Fibroblast of skin of back (primary cell): ENCODE measurements at places on chromosomes 4 and X.

DNA sequence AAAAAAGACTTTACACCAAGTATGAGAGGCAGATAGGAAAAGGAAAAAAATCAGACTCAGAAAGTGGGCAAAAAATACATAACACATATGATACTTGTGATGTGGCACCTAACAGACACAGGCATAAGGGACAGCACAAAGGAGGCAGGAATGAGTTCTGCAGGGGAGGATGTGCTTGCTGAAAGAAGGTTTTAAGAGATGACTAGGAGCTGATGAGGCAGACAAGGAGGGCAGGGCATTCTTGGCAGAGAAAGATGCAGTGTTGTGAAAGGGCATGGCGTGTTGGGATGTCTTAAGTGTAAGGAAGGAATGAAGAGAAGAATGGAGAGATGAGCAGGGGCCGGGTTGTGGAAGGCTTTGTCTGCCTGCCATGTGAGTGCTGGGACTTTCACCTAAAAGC is 49.7 kb upstream of the TMEM154 start:
- DNase-seq, result no peak

DNA sequence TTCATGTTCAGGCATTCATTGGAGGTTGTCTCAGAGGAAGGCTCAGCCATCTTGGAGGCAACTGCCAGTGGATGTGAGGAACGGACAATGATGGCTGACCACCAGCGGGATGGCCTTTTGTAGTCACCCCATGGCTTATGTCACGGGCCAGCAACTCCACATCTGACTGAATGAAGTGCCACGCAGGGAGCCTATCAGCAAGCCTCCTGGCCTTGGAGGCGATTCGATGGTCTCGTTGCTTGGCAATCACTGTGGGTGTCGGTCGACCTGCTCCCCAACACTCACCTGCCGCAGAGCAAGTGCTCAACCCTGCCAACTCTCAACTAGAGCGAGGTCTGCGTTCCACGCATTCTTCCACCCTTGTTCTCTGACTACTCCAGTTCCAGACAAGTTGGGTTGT is 7.4 kb downstream of the H2BW2 start:
- no peak for DNase-seq

DNA sequence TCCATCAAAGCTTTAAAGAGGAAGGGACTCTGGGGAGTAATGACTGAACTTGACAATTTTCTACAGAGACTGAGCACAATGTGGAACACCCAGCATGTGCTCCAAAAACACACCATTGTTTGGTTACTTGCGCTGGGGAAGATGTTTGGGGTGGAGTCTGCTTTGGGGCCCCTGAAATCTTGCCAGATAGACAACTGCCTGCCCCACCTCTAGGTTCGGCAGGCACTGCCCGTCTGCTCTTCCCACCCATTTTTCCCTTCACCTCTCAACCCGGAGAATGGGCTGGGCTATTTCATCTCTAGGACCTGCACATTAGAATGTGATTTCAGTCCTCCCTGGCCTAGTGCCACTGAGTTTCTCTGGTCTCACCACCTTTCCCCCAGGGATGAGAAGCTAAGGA is 41.9 kb downstream of the TSC22D3 start:
- DNase-seq, result no peak

- DNase-seq, result no peak
Measured at GRCh38 chrX:78321809-78322208, 5.6 kb downstream of the CYSLTR1 start.

DNA sequence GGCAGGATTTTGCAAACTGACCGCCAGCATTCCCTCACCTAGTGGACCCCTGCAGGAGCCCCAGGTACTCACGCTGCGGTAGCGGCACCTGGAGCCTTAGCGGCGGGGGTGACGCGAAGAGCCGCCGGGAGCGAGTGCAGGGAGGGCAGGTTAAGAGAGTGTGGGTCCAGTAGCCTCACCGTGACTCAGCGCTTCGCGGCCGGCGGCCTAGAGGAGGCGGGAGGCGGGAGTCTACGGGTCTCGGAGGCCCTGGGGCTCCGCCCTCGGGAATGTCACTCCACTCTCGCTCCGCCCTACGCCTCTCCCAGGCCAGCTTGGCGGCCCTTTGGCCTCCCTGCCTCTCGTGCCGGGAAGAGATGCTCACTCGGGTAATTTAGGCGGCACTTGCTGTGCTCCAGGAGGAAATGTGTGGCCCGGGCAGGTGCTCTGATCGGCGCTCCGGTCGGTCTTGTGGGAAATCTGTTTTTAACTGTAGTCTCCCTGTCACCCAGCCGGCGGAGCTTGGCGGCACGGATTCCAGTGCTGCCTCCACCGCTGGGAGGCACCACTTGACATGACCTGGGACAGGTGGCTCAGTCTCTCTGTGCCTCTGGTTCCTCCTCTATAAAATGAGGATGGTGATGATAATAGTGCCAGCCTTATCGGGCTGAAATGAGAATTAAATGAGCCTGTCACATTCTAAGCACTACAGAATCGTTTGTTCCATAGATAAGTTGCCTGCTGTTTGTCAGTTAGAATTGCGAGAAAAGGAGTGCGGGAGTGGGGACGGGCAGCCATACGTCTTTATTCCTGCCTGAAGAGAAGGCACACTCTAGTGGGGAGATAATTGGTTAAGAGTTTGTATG is at the start of gene PIR:
Gene PIR (minus strand): TSS at position 216 of the 845 bp plus-strand sequence. CDS start 2,076 bp downstream, outside the sequence.
- DNase-seq, result peak; percentile 84

GRCh38 chr4:17866810-17867209 is 56.0 kb downstream of the NCAPG start:
- DNase-seq, result no peak

DNA sequence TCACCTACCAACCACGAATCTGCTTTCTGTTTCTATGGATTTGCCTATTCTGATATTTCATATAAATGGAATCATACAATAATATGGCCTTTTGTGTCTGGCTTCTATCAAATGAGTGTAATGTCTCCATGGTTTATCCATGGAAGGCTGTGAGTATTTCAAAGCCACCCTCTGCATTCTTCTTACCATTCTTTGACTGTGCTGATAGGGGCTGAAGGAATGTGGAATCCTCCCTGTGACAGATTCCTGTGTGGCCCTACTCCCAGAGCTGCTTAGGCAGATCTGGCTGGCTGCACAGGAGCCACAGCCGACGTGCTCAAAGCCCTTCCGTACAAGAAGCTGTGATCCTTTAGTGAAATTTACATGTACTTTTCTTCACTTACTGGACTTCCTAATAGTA is 163.2 kb downstream of the HS6ST2 start:
- peak; percentile 9 for DNase-seq

DNA sequence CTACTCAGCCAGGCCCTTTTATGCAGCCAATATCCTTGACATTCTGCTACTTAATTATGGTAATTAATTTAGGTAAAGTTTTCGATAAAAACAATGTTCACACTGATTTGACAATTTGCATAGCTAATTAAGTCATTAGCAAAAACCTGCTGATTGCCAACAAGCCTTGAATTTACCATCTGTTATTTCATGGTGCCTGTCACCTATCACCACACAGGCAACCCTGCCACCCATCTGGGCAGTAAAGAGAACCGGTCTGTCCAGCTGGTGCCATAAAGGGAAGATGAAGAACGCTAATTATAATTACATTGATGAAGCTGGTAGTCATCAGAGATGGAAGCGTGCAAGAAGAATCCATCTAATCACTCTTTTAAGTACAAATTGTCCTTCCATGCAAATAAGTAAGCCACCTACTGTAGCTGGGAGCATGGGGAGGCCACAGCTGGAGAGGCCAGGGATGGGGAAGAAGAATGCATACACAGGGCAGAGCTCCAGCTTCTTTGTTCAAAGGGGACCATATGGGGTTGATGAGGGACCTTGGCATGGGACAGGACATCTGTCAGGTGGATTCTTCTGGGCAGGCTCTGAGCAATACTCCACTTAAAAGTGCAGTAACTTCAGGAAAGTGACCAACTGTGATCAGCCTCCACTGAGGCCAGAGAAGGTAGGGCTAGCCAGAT is 277.3 kb upstream of the TAPT1 start:
- DNase-seq, result no peak

GRCh38 chrX:119698845-119699244 is 5.9 kb upstream of the SEPTIN6 start:
- peak; percentile 63 for DNase-seq

- no peak for DNase-seq
Measured at GRCh38 chr4:174214101-174214878, 69.2 kb downstream of the FBXO8 start.

DNA sequence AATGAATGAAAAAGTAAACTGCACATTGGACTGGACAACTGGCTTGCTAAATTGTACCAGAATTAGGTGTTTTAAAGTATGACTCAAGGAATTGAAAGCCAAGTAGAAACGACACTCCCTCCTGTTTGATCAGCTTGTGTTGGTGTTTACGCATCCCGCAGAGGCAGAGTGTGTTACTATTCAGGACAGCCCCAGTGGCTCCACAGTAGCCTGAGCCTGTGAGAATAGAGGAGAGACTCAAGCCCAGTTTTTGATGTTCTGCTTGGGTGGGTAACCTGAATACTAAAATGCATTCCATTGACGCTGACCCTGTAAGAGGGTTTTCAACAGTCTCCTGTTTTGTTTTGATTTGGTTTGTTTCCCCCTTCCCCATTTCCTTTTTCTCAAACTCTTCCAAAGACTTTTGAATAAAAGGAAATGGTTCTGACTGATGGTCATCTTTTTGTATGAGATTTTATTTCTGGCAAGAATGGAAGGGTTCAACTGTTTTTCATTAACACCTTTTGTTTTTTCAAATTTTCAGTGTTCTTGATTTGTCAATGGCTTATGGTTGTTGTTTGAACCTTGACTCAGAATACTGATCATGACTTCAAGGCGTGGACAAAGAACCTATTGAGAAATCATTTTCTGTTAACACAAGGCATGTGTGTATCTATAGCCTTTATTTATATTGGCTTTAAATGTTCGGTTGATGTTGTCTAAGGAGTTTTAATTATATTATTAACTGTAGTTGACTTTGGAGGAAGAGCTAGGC is 10.2 kb downstream of the ADGRL3 start:
- DNase-seq, result no peak

- peak; percentile 56 for DNase-seq
Measured at GRCh38 chr4:160848901-160849760, 1314.7 kb downstream of the FSTL5 start.

GRCh38 chrX:2831471-2832228 is 2.9 kb downstream of the GYG2 start:
- DNase-seq, result no peak

DNA sequence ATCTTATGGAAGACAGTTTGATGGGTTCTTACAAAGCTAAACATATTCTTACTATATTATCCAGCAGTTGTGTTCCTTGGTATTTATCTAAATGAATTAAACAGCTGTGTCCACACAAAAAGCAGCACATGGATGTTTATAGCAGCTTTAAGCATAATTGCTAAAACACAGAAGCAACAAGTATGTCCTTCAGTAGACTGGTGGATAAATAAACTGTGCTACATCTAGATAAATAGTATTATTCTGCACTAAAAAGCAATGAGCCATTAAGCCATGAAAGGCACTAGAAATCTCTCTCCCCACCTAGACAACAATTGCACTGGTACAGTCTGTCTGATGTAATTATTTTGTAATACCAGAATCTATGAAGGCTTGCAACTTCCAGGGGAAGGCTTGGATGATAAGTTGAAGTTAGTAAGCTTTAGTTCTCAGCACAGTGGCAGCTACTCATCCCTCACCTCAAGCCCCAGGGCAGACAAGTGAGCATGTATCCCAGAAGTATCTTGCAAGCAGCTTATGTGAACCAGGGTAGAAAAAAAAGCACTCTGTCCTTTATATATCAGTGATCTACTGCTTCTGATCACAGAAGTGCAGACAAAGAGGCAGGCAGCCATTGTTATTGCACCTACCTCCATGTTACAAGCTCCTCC is 36.9 kb downstream of the WDR17 start:
- DNase-seq, result no peak

DNA sequence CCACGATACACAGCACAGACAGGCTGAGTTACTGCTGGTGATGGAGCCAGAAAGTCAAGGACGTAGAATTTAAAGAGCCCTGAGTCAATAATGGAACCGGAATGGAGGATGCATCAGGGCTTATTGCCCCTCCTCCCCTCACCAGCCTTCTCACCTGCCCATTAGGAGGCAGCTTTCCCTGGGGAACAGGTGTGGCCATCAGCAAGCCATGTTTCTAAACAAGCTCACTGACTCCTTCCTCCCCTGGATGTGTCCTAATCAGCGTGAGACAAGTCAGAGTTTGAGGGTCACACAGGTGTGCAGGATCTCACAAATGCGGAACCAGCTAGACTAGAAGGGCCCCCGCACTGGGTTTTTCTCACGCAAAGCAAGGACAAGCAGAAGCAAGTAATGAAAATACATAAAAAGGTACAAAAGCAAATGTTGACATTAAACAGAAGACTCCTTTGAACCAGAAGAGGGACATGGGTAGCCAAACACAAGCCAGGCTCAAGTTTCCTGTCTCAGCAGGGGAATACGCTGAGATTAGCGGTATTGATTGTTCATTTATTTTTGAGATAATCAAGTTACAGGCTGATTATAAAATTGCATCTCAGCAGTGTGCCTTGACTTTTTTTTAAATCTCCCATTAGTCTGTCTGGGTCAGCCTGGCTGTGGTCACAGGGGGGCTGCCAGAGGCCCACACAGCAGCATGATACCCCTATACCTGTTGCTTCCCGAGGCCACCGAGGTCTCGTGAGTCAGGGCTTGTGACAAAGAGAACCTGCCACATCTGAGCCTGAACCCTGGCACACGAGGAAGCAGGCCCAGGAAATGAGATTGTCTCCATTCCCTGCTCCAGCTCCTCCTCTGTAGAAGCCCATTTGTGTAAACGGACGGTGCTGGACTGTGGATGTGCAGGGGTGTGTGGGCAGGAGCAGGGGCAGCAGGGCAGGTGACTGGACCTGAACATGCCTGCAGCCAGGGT is 37.4 kb downstream of the CCKAR start:
- DNase-seq, result no peak

GRCh38 chrX:41005445-41005992 is 79.7 kb upstream of the USP9X start:
- no peak for DNase-seq

GRCh38 chr4:26217481-26217880 is 103.3 kb upstream of the RBPJ start:
- no peak for DNase-seq

DNA sequence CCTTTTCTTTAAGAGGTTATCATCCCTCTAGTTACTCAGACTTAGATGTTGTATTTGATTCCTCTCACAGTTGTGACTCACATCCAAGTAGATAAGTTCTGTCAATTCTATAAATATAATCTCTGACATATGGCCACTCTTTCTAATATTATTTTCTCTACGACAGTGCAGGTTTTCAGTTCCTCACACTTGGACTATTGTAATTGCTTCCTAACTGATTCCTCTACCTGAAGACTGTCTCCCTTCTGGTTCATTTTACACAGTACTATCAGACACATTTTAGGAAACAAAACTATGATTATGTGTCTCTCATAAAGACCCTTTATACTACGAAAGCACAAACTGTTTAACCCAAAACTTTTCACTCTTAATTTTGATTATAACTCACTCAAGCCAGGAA is 31.3 kb upstream of the GNRHR start:
- DNase-seq, result no peak

- DNase-seq, result peak; percentile 27
Measured at GRCh38 chr4:189507060-189507459, 433.6 kb upstream of the FRG1 start.

- no peak for DNase-seq
Measured at GRCh38 chr4:41232406-41232805, 18.1 kb upstream of the APBB2 start.
